ENCODE measurements at places on chromosomes 1 and 21.
A peak's percentile ranks its signal among the peaks of the same experiment; 100 is the strongest.

DNA sequence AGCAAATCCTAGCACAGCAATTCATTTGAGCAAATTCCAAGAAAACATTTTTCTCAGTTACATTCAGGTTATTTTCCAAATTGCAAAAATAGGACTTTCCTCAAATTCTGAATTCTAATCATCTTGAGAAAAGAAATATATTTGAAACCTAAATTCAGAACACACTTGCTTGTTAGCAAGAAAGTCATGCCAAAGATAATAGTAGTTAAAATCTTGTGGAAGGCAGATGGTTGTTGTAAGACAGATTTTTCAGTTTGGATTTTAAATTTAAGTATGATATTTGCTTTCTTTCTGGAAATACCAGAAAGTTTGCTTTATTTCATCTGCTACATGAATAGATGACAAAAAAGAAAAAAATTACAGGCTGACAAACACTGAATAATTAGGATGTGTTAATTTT lies 29.1 kb downstream of the SNX7 start:
- no peak for DNase-seq

DNA sequence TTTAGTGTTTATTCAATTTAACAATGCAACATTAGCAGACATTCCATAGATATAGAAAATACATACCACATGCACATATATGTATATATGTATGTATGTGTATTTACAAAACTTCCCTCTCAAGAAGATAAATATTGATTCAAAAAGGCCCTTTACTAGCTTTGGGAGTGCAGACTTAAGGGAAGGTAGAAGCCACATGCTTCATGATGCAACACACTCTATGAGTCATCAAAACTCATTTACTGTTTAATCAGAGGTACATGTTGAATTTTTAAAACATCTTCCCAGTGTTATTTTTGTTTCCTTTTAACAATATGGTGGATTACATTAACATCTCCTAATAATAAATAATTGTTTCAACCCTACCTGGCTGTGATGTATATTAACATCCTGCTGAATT lies 61.4 kb upstream of the KIRREL1 start:
- DNase-seq: peak; percentile 4

GRCh38 chr1:206898915-206899431 lies 1.7 kb downstream of the IL24 start:
- DNase-seq: no peak

DNA sequence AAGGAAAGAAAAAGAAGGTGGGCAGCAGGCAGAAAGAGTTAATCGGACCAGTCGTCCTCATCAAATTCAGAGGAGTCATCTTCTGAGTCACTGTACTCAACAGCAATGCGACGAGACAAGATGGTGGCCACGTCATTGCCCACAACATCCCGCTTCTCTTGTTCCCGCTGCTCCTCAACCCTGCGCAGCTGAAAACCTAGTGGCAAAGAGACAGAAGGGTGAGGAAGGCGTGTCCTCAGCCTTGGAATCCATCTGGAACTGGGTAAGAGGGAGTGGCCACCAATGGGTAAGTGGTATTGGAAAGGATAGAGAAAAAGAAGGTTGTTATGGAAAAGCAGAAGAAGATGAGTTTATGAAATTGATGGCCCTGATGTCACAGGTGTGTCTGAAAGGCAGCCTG lies 15.7 kb downstream of the GPR3 start:
- DNase-seq: no peak

- DNase-seq: no peak
Measured at GRCh38 chr1:230498704-230499103, 72.6 kb upstream of the PGBD5 start.

DNA sequence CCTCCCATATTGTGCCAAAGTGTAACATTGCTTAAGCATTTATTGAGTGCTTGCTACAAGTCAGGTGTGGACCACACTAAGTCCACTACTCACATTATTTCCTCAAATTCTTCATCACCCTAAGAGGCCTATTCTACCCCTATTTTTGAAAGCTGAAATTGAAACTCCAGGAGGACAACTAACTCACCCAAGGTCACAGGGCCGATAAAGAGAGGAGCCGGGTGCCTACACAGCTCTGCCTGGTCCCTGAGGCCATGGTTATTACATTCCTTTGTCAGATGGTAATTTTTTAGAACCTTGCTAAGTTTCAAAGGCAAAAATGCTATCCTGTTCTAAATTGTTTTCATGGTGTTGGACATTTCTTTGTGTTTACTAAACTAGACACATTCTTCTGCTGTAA lies 24.2 kb upstream of the KLHDC8A start:
- DNase-seq: no peak

DNA sequence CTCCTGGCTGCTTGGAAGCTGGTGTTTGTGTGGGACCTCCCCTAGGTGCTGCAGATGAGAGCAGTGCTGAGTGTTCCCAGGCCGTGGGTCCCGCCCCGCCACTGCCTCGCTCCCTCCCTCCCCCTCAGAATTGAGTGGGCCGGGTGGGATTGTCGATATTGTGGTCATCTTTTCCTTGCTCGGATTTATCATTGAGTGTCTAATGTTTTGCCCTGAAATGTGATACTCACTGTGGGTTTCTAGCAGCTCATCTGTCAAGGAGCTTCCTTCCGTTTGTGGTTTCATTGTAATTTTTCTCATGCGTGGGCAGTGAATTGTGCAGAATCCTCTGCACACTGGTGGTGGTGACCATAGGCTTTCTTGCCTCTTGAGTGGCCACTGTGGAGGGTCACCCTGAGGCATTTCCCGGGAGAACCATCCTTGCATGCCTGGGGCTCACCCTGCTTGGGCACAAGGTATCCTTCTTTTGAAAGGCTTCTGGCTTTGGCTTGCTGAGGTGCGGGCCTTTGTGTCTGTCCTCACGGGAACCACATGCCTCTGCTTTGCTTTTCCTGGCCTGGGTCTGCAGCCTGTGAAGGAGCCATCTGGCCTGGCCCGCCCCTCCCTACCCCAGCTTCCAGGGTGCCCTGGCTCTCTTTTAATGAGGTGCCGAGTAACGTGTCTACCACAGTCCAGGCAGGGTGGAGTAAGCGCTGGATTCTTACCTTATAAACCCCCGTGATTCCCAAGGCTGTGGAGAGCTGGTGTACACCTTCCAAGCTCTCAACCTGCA lies 25.6 kb downstream of the SLX9 start:
- DNase-seq: no peak

GRCh38 chr1:30411206-30411605 lies 312.2 kb downstream of the MATN1 start:
- no peak for DNase-seq

GRCh38 chr1:6126521-6127067 lies 53.5 kb downstream of the CHD5 start:
- DNase-seq: no peak

DNA sequence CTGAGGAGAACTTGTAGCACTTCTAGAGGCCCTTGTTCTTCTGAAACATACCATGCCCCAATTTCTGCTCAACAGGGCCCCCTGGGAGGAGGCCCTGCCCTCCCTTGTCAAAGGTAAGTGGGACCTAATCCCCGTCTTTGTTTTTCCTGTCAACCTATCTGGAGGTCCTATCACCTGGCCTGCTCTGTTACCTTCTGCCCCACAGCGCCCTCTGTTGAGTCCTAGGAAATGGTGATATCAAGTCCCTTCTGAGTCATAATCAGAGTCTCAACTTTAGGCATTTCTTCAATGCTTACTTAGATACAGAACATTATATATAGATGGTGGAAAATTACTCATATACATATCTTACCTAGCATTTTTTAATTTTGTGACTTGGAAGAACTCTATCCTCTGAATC lies 28.2 kb upstream of the FCRL4 start:
- no peak for DNase-seq

GRCh38 chr1:206575894-206576737 lies 36.1 kb downstream of the EIF2D start:
- DNase-seq: no peak

GRCh38 chr1:59731591-59731990 lies 83.2 kb upstream of the HOOK1 start:
- DNase-seq: no peak

DNA sequence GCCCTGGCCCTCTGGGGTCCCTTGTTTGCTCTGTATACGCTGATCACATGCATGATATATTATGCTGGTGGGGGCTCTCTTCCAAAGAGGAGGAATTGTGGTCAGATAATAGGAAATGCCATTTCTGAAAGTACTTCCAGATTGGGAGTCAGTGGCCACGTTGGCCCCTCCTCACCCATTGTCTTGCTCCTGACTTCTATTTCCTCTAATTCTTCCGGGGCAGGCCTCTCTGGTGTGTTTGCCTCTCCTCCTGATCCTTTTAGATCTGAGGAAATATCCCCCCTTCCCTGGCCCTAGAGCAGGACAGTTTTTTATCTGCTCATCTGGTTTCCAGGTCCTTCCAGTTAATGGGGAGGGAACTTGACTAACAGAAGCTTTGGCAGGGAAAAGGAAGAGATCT lies 2.9 kb downstream of the VANGL2 start:
- DNase-seq: no peak

DNA sequence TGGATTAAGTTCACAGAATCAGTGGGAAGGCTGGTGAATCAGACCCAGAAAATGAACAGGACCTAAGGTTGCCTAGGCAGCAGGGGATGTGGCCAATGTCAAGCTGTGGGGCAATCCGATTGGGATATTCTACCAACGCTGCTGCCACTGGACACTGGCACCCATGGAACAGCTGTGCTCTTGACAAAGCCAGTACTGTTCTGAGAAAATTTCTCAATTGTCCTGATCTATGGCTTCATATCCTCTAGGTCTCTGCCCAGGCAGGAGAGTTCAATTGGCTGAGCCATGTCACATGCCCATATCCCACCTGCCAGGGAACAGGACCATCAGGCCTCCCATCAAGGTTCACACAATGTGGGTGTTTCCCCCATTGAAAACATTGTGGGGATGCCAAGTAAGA lies 6.2 kb downstream of the TACSTD2 start:
- DNase-seq: peak; percentile 15

DNA sequence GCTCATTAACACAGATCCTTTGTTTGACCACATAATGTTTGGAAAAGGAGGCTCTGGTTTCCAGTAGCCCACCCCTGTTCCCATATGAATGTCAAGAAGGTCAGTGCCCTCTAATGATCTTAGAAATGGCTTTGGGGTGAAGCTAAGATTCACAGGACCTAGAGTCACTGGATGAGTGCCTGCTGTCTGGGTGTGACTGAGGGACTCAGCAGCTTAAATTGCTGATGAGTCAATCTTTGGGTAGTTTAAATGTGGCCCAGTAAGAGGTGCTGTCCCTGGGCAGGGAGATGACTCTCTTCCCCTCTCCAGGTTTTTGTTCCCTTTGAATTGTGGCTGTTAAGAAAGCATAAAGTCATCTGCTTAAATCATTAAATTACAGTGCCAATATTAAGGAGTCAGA lies 50.6 kb downstream of the L1TD1 start:
- DNase-seq: no peak

GRCh38 chr1:229280921-229281320 lies 10.0 kb downstream of the RAB4A start:
- no peak for DNase-seq

GRCh38 chr1:192476802-192477298 lies 98.7 kb upstream of the RGS1 start:
- peak; percentile 74 for DNase-seq

DNA sequence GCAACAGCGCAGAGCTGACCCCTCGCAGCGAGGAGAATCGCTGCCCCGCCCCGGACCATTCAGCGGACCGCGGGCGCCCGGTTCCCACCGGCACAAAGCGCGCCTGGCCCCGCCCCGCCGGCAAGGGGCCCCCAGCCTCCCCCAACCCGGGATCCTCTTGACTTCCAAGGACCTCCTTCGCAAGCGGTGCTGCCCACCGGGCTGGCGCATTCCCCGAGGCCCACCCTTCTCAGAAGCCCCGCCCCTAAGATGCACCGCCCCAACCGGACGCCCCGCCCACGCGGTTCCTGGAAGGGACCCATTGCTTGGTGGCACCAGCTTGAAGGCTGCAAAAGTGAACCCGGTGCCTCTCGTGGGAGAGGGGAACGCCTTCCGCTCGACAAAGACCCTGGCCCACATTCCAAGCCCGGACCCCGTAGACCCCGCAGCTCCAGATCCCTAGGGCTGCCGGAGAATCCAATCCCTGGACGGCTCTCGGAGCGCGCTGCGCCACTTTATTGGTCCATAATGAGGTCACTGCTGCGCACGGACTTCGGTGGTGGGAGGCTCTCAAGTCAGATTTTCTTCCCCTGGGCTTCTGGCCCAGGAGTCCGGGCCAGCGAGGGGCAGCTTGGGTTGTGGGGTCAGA lies 2.0 kb downstream of the HES3 start:
- no peak for DNase-seq

- peak; percentile 89 for DNase-seq
Measured at GRCh38 chr21:34992736-34993398, 56.2 kb downstream of the RUNX1 start.

- DNase-seq: no peak
Measured at GRCh38 chr1:201788296-201788695, 40.7 kb upstream of the IPO9 start.

- DNase-seq: peak; percentile 36
Measured at GRCh38 chr1:42658877-42659337, 684 bp downstream of the PPIH start.

DNA sequence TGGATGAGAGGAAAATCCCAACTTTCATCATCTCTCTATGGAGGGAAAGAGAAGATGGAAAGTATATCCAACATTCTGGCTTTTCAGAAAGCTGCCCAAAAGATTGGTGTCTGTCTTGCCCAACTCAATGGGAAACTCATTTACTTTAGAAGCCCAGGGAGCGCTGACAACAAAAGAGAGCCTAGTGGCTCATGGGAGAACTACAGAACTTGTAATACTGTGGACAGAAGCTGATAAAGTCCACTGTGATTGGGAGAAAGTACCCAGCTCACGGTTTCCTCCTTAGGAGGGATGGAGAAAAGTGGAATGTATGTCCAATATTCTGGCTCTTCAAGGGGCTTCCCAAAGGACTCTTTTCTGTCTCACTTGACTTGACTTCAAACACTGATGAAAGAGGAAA lies 66.0 kb downstream of the RGS21 start:
- no peak for DNase-seq

DNA sequence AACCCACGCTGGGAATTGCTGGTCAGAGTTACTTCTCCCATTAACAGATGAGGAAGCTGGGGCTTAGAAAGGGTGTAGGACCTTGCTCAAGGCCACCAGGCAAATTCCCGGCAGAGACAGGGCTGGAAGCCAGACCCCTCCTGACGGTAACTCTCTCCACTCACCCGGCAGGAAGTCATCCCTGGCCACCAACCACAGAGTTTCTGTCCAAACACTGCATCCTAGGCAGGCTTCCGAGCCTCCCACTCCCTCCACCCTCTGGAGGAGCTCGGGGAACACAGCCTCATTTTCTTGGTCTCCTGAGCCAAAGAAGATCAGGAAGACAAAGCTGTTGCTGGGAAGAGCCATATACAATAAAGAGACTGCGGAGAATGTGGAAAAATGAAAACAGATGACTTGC lies 25.0 kb upstream of the ZNF436 start:
- DNase-seq: peak; percentile 85

GRCh38 chr1:93672477-93673162 lies 9.0 kb downstream of the BCAR3 start:
- no peak for DNase-seq

- DNase-seq: peak; percentile 38
Measured at GRCh38 chr1:193368302-193368701, 181.9 kb upstream of the B3GALT2 start.
